Stimulated activated CD4-positive, alpha-beta T cell treated with anti-CD3 and anti-CD28 coated beads, Interleukin-1b, Interleukin-23, amount 100 ng/mL, for 24 hours (primary cell): ENCODE measurements at places on chromosomes 2 and 18.

GRCh38 chr2:44515416-44515815 is 153.7 kb downstream of the CAMKMT start:
- DNase-seq = no peak

DNA sequence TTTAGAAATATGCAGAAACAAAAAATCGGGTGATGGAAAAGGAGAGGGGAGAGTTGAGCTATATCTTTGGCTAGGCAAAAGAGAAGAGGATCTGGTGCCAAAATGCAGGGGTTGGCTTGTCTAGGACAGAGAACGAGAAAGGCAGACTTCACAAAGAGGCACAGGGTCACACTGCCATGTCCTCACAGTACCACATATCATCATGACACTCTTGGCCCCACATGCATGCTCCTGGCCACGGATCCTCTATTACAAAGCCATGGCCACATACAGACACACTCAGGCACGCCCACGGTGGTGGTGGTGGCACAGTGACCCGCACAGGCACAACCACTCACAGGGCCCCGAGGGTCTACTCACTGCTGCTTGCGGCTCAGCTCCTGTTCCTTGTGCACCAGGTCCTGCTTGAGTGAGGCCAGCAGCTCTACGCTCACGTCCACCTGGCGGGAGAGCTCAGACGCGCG is 15.9 kb downstream of the FBXO41 start:
- no peak for DNase-seq

DNA sequence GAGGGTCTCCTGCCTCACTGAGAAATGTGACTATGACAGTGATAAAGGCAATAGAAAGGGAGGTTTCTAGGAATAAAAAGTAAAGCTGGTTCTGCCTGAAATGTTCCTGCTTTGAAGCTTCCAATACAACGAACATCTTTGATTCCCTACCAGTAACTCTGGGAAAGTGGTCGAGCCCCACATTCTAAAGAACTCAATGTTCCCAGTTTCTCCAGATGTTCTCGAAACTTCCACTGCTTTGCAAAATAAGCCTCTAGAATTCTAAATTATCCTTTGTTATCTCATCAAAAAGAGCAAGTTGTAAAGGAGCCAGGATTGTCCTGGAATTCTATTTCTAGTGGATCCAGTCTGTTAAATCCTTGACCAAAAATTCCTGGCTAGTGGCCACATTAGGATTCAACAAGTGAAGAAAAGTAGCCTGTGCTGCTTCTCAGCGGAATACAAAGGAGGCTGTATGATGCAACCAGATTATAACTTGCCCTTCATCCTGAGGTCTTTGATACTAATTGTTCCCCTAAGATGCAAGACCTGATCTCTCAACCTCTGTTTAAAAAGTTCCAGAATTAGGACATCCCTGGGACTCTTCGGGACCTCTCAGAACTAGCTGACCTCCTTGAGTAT is 8.4 kb downstream of the SCN7A start:
- DNase-seq = no peak

- no peak for DNase-seq
Observed at GRCh38 chr2:177328056-177328455, 63.5 kb upstream of the NFE2L2 start.

GRCh38 chr18:29018976-29019375 is 842.0 kb upstream of the CDH2 start:
- no peak for DNase-seq

- DNase-seq = no peak
Observed at GRCh38 chr2:76759634-76760366, 762.4 kb downstream of the LRRTM4 start.

DNA sequence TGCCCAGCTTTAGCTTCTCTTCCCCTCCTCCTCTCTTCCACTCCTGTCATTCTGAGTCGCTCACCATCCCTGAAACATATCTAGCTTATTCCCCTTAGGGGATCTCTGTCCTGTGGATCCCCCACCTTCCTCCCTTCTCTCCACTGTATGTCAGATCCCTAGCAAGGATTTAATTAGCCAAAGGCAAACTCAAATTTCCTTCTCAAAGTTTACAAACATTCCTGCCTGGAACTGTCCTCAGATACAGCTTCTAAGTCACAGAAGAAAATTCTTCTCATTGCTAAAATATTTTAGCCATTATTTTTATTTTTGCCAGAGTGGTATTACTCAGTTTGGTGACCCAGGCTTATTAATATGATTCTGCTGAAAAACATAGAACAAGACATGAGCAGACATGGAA is 315.3 kb downstream of the CYP26B1 start:
- DNase-seq = no peak

DNA sequence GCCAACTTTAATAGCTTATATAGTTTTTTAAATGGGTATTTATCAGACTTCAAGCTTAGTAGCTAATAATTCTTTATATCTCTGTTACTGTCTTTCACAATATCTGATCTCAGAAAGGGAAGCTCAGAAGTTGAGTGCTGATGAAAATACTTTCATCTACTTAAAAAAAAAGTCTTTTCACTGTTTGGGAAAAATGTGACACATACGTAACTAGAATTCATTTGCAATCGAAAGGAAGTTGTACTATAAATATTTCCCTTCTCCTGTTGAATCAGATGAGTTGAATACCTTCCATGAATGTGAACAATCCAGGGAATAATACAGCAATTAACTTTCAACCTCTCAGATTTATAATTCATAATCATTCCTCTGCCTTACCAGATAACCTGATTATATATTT is 811 bp upstream of the SCG2 start:
- no peak for DNase-seq

GRCh38 chr2:236026841-236027240 is 141.3 kb downstream of the GBX2 start:
- DNase-seq = no peak
